ENCODE measurements at places on chromosomes 1 and 21.
A peak's percentile ranks its signal among the peaks of the same experiment; 100 is the strongest.

GRCh38 chr1:145898756-145899155, 11.1 kb downstream of the ITGA10 start:
- no peaks in the 10 kb centered on the region for H3K4me1 ChIP-seq
- H3K27ac ChIP-seq: no peak overlapping the region
- H3K36me3 ChIP-seq: peaks cover 28% of the 10 kb centered on the region
- no peaks in the 10 kb centered on the region for H3K27me3 ChIP-seq
- no peak overlapping the region for H3K4me3 ChIP-seq

- peaks cover 19% of the 10 kb centered on the region for H3K4me1 ChIP-seq
- no peaks in the 10 kb centered on the region for H3K27me3 ChIP-seq
- H3K27ac ChIP-seq: no peak overlapping the region
- H3K4me3 ChIP-seq: no peak overlapping the region
- no peak for DNase-seq
- no peaks in the 10 kb centered on the region for H3K36me3 ChIP-seq
These were observed 342.4 kb downstream of the USP25 start for GRCh38 chr21:16072221-16072620.

- H3K27me3 ChIP-seq: no peaks in the 10 kb centered on the region
- DNase-seq: no peak
- no peaks in the 10 kb centered on the region for H3K4me1 ChIP-seq
- H3K27ac ChIP-seq: no peak overlapping the region
- H3K36me3 ChIP-seq: no peaks in the 10 kb centered on the region
These were observed 28.8 kb downstream of the PADI6 start for GRCh38 chr1:17400725-17401341.

DNA sequence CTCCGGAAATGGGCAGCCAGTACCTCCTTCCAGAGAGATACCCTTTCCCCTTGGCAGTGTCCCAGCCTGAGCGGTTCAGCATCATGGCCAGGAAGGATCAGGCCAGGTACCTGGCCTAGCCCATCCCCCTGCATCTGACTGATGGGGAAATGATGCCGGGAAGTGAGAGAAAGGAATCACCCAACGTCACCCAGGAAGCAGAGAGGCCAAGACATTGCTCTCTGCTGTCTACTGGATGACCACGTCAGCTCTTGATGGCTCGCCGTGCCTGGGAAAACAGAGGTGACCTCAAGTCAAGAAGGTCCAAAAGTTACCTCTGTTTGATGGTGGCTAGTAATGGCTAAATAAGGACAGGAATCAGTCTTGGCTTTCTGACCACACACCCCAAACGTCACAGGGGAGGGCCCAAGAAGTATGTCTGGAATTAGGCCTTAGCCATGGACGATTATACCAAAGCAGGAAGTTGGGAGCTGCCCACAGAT, 79.0 kb downstream of the MRPL37 start:
- H3K27me3 ChIP-seq: no peaks in the 10 kb centered on the region
- no peak for DNase-seq
- no peak overlapping the region for H3K4me3 ChIP-seq
- peaks cover 60% of the 10 kb centered on the region for H3K4me1 ChIP-seq

- peak; percentile 64 for DNase-seq
- peak overlapping the region; percentile 99 for H3K27ac ChIP-seq
- H3K27me3 ChIP-seq: no peaks in the 10 kb centered on the region
- H3K4me3 ChIP-seq: peak overlapping the region; percentile 53
- H3K4me1 ChIP-seq: peaks cover 50% of the 10 kb centered on the region
These were observed 130.5 kb downstream of the TOMM20 start for GRCh38 chr1:234997896-234998741.

GRCh38 chr21:43305336-43305665, 121.6 kb downstream of the SIK1 start:
- no peaks in the 10 kb centered on the region for H3K36me3 ChIP-seq
- peak; percentile 84 for DNase-seq
- H3K27ac ChIP-seq: no peak overlapping the region
- H3K4me1 ChIP-seq: peaks cover 57% of the 10 kb centered on the region

DNA sequence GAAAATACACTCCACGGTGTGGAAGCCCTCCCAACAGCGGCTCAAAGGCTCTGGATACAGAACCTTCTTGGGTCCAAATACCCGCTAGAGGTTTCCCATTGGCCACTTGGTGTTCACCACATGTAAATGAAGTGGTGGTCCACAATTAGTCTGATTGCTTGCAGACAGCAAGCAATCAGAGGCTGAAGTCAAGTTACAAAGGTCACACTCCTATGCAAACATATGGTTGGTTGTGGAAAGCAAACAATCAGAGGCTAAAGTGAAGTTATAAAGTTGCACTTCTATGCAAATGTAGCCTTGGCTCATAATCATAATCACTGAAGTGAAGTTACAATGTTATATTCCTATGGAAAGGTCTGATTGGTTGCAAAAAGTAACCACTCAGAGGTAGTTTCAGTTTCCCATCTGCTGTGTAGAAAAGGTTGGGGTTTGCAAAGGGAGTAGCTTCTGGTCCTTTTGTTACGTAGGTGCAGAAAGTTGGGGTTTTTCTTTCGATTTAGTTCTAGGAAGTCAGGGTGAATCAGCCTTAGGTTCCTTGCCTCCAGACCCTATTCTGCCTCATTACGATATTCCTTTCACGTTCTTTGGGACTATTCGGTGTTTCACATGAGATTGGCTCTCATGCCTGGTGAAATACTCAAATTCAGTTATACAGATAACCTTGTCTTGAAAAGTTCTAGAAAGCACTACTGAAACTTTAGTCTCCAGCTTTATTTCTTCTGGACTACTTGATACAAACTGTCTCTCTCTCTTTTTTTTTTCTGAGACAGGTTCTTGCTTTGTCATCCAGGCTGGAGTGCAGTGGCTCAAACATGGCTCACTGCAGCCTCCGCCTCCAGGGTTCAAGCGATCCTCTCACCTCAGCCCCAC, 36.7 kb upstream of the MTF2 start:
- no peak overlapping the region for H3K4me3 ChIP-seq
- H3K27me3 ChIP-seq: peaks cover 4% of the 10 kb centered on the region
- no peak overlapping the region for H3K27ac ChIP-seq

GRCh38 chr21:43740497-43741156, 21.7 kb downstream of the PDXK start:
- H3K4me3 ChIP-seq: no peak overlapping the region
- H3K27me3 ChIP-seq: no peaks in the 10 kb centered on the region
- no peak for DNase-seq
- H3K36me3 ChIP-seq: peaks cover 20% of the 10 kb centered on the region
- peak overlapping the region; percentile 84 for H3K27ac ChIP-seq

DNA sequence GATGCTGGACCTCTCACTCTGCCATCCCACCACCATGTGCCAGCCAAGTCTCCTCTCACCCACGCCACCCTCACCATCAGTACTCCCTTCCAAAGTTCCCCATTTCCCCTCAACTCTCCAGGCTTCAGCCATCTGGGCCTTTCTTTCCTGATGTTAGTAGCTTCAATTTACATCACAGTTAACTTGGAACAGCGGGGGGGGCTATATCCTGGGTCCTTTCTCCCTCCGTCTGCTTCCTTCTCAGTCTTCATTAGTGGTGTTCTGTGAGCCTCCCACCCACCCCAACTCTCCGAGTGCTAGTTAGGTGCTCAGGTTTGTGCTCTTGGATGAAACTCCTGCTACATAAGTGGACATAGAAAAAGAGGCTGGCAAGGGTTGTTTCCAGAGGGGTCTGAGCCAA, 31.9 kb downstream of the KCNC4 start:
- H3K36me3 ChIP-seq: peaks cover 1% of the 10 kb centered on the region
- peaks cover 24% of the 10 kb centered on the region for H3K27me3 ChIP-seq
- H3K27ac ChIP-seq: no peak overlapping the region
- no peak for DNase-seq

DNA sequence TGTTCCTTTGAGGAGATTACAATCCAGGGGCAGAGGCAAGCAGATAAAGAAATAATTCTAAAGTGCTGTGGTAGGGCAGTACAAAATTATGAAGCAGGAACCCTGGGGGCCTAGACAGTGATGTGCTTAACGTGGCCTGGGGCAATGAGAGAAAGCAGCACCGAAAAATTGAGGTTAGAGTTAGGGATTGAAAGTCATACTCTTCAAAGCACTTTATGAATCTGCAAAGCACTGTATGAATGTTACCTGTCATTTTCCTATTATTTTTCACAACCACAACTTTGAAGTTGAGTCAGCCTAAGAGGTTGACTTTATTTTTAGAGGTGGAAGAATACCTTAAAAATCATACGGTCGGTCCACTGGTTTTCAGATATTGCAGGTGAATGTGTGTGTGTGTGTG, 183.4 kb upstream of the NFIA start:
- no peaks in the 10 kb centered on the region for H3K27me3 ChIP-seq
- peaks cover 1% of the 10 kb centered on the region for H3K36me3 ChIP-seq
- peaks cover 40% of the 10 kb centered on the region for H3K4me1 ChIP-seq
- H3K27ac ChIP-seq: no peak overlapping the region

GRCh38 chr1:229271448-229272159, 693 bp downstream of the RAB4A start:
- peaks cover 6% of the 10 kb centered on the region for H3K36me3 ChIP-seq
- DNase-seq: no peak
- H3K27me3 ChIP-seq: no peaks in the 10 kb centered on the region
- H3K27ac ChIP-seq: peak overlapping the region; percentile 88

- no peak overlapping the region for H3K4me3 ChIP-seq
- H3K27me3 ChIP-seq: peaks cover 42% of the 10 kb centered on the region
- H3K4me1 ChIP-seq: peaks cover 4% of the 10 kb centered on the region
These were observed 141.4 kb upstream of the RAB4A start for GRCh38 chr1:229129301-229130027.

DNA sequence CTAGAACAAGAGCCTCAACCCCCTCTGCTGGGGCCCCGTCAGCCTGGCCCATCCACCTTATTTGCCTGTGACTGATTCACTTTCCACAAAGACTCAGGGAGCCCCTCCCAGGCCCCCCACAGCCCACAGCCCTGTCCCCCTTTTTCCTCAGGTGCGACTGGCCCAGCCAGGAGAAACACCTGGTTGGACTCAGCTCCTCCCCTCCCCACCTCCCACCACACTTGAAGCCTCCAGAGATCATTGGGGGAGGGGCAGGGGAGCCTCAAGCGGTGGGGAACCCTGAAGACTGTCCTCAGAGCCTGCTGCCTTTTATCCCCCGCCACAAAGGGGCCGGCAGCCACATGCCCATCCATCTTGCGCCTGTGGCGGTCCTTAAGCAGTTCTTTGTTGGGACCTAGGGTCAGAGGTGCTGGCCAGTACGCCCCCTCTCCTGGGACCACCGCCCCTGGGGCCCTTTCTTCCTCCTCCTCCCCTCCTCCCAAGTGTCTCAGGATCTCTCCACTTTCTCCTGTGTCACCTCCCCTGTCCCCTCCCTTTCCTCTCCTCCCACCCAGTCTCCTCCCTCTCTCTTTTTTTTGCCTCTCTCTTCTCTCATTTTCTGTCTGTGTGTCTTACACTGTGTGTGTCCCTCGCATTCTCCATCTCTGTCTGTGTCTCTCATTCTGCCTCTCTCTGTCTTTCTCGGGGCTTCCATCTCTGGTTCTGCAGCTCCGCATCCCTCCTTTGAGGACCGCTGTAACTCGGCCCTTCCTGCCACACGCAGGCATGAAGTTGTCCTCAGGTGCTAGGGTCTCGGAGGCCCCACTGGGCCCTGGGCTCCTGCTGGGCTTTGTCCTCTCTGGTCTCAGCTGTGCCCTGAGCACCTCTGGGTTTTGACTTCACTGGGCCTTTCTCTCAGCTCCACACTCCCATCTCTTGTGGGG, 12.2 kb downstream of the CRABP2 start:
- peaks cover 54% of the 10 kb centered on the region for H3K4me1 ChIP-seq
- peak overlapping the region; percentile 42 for H3K27ac ChIP-seq
- H3K4me3 ChIP-seq: no peak overlapping the region
- H3K27me3 ChIP-seq: peaks cover 1% of the 10 kb centered on the region

DNA sequence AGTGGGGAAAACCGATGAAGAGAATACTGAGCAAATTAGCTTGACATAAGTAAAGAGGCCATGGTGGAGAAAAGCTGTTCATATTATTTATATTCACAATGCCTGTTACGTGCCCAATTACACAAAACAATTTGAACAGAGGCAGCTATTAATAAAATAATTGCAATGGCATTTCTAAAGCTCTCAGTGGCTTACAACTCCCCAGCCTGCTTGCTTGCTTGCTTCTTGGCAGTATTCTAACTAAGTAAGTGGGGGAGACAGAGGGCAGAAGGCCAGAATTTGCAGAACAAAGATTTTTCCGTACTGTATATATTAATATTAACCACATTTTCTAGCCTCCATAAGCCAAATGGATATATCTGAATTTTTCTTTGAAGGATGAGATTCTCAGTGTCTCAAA, 12.9 kb downstream of the PTPN14 start:
- H3K4me1 ChIP-seq: peaks cover 67% of the 10 kb centered on the region
- H3K27ac ChIP-seq: peak overlapping the region; percentile 73
- H3K4me3 ChIP-seq: no peak overlapping the region

DNA sequence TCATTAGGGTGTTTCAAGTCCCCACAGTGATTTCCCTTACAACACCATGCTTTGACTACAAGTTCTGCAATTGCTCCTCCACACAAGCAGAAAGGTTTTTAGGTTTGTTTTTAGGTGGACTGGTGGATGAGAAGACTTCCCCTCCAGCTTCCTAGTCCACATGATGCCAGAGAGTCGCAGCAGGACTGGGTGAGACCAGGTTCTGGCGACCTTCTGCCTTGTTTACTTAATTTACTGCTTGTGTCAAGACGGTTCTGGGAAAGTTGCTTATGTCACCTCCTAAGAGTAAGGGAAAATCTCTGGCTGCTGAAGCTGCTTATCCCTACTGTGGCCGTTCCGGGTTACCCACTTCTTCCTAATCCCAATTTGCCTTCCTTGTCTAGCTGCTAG, 76.4 kb downstream of the GLUL start:
- no peaks in the 10 kb centered on the region for H3K4me1 ChIP-seq
- no peak overlapping the region for H3K27ac ChIP-seq
- H3K4me3 ChIP-seq: no peak overlapping the region

GRCh38 chr1:151130987-151131586, 15.3 kb downstream of the SEMA6C start:
- H3K4me3 ChIP-seq: peak overlapping the region; percentile 68
- H3K27me3 ChIP-seq: peaks cover 13% of the 10 kb centered on the region
- H3K36me3 ChIP-seq: peaks cover 2% of the 10 kb centered on the region
- H3K4me1 ChIP-seq: peaks cover 10% of the 10 kb centered on the region
- peak; percentile 82 for DNase-seq
- no peak overlapping the region for H3K27ac ChIP-seq

All from chondrocyte (in vitro differentiated cells).